ENCODE measurements at places on chromosomes 13 and 19. TPM values are rescaled to one million over a fixed set of nuclear protein-coding genes. Genes with fewer than 3 reads are reported as not detected.

DNA sequence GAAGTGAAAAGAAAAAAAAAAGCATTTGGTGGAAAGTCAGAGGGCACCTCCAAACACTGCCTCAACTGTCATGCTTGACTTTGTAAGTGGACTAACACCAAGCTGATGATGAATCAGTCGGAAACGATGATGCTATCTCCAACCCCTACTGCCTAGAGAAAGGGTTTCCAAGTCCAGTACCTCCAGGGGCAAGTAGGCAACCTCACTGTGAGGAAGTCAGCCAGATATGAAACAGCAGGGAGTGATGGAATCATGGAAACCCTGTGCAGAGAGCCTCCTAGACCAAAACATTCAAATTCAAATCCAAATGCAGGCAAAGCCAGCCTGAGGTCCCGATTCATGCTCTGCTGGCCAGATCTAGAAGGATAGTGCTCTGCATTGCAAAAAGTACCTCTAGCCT lies 100.9 kb upstream of the SERP2 start:
- DNase-seq: peak; percentile 39

DNA sequence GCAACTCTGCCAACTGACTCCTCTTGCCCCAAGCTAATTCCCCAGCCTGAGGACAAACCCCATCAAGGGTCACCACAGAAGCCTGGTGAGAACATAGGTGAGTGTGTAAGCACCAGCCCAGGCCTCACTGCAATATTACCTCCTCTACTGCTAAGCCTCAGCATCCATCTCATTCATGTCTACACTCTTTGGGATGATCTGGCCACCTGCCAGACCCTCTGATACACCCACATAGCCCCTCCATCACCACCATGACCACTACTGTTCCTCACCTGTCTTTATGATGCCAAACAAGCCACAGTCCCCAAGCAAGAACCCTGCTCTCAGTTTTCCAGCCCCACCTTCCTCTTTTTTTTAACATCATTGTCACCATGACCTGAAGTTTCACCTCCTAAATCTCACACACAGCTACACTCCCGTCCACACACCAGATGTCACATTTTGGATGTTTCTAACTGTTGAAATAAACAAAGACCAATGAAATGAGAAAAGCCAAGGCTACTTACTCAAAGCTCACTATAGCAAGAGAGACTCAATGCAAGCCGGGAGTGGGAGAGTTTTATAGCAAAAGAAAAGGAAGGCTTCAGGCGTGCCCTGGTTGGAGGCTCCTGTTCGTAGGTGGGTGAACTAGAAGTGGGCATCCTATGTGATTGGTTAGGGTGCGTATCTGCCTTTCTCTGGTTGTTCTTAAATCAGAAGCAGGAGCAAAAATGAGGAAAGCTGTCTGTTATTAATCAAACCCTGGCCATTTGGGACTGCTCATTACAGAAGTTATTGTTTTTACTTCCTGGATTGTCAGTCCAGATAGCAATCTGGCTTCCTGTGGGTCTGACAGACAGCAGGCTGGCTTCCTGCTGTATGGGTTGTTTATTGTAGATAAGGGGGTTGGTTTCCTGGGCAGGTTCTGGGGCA lies 2.0 kb downstream of the ZNF792 start:
- DNase-seq: no peak

- no peak for DNase-seq
Observed at GRCh38 chr13:97445522-97446187, 11.7 kb downstream of the RAP2A start.

DNA sequence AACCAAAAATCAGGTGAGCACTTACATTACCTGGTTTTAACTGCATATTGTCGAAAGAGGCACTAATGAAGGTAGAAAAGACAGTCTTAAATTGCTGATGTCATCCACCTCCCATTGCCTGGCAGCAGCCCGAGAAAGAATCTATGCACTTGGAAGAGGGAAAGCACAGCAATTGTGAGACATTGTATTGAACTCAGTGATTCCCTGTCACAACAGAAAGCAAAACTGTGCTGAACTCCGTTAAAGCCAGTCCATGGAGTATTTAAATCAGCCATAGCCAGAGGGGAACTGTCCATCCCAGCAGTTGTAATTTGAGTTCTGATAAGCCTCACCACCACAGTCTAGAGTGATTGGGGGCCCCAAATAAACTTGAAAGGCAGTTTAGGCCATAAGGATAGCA lies 466.6 kb upstream of the PCDH9 start:
- DNase-seq: no peak

- peak; percentile 75 for DNase-seq
Observed at GRCh38 chr19:1616396-1616795, 11.1 kb upstream of the UQCR11 start.

- peak; percentile 55 for DNase-seq
Observed at GRCh38 chr13:26061947-26062346, 10.1 kb upstream of the SHISA2 start.

DNA sequence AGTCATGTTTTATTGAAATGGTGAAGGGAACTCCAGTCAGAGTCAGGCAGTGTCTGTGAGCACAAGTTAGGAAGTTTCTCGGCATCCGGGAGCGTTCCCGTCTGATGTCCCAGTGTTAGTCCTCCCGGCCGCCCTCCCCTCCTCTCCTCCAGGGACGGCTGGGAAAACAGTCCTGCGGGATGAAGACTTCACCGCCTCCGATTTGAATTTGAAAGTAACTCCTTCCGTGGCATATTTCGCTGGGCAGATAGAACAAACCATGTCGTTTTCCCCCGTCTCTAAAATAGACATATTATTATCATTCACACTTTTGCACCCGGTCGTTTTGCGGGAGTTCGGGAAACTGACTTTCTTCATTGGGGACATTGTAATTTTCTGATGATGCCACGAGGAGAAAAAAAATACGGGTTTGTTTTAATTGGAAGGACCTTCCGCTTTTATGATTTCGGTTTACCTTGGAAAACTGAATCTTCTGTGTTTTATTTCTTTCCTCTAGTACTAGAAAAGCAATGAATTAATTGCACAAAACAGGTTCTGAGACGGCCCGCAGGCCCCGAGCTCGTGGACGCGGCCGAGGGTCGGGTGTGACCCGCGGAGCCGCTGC lies 76.6 kb downstream of the ZIC5 start:
- no peak for DNase-seq

Gene LHB
- not detected for total RNA-seq

DNA sequence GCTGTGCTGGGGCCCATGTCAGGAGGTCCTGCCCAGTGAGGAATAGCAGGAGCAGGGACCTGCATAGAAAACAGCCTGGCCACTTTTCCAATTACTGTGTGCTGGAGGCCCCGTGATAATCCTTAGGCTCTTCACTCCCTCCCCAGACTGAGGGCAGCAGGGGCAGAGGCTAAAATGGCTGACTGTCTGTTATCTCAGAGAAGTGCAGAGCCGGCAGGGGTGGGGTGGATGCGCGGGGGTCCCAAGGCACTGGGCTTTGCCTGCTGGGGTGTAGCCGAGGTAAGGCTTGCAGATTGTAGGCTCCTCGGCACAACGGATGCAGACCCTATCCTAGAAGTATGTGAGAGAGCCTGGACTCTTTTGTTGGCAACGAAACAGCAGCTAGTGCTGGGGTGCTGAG lies 1064.1 kb downstream of the OLFM4 start:
- DNase-seq: no peak

Gene CCDC8
- 11.0 TPM for total RNA-seq

DNA sequence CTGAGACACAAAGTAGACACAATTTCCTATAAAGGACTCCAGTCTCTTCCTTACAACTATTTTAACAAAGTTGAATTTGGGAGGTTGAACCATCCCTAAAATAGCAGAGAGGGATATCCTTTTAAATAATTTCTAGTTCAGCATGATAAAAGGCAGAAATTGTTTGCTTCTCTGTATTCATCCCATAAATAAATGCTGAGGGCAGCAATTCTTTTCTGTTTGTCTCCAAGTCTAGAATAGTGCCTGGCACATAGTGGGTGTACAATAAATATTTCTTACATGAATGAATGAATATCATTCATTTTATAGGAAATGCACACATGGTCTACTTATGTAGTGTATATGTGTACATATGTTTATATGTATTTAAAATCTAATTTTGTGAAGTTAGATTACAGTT lies 12.3 kb downstream of the COL4A1 start:
- no peak for DNase-seq

- DNase-seq: peak; percentile 8
Observed at GRCh38 chr13:30305456-30305970, 1.8 kb downstream of the KATNAL1 start.

DNA sequence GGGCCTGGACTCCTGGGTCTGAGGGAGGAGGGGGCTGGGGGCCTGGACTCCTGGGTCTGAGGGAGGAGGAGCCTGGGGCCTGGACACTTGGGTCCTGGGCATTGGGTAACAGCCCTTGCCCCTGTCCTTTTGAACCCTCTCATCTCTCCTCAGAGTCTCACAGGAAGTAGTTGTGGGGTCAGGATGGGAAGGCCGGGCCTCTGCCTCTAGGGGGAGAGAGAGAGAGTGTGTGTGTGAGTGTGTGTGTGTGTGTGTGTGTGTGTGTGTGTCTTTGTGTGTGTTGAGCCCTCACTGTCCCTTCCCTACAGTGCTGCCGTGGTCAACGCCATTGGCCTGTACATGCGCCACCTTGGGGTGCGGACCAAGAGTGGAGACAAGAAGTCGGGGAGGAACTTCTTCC lies 10.9 kb downstream of the ARHGEF1 start:
- DNase-seq: no peak

Gene ZNF85
- 3.7 TPM for total RNA-seq

GRCh38 chr13:29595380-29596063 lies at the start of gene SLC7A1:
Gene SLC7A1 (minus strand): TSS chr13:29595688. CDS start chr13:29536188, 59,500 bp downstream.
- peak; percentile 78 for DNase-seq

GRCh38 chr13:48302871-48303358 lies 636 bp upstream of the RB1 start:
- no peak for DNase-seq

GRCh38 chr13:48773531-48774275 lies 120.0 kb downstream of the CYSLTR2 start:
- DNase-seq: no peak

DNA sequence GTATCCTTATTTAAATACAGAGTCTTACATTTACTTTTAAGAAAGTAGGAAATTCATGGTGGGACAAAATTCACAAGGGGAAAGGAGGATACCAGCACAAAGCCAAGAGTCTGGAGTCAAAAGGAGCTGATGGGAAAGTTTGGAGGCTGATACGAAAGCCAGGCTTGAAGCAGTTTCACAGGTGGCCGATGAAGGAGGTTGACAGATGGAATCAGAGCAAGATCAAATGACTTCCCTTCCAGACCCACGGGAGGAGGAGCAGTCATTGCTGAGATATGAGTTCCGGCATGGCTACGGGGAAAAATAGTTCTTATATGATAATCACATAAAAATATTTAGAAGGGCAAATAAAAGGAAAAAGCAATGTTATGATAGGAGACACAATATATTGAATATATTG lies 65.0 kb downstream of the DGKH start:
- DNase-seq: no peak

Gene TEKTIP1
- total RNA-seq: 0.62 TPM

Gene COL4A2
- 254 TPM for total RNA-seq

Gene ENOX1
- total RNA-seq: 0.66 TPM

Data from HFFc6 (cell line).